ENCODE measurements at places on chromosomes 2 and 18.

GRCh38 chr2:45836740-45837139 lies 185.3 kb downstream of the PRKCE start:
- no peak for DNase-seq

GRCh38 chr2:3768960-3769765 lies 65.8 kb downstream of the DCDC2C start:
- DNase-seq: no peak

- no peak for DNase-seq
Measured at GRCh38 chr2:238868616-238869292, 20.9 kb downstream of the TWIST2 start.

DNA sequence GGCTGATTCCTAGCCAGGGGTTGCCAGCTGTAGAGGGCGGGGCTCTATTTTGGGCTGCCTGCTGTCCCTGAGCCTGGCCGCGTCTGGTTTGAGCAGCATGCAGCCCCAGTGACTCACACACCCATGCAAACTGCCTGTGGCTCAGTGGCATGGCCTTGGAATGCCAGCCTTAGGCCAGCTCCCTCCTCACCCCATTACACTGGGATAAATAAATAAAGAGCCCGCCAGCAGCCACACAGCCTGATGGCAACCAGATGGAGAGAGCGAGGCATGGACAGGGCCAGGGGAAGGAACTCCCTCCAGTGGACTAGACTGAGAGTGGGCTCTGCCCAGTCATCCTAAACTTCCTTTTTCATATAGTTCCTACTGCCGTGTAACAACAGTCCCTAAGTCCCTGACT lies 18.3 kb downstream of the NHEJ1 start:
- DNase-seq: no peak

DNA sequence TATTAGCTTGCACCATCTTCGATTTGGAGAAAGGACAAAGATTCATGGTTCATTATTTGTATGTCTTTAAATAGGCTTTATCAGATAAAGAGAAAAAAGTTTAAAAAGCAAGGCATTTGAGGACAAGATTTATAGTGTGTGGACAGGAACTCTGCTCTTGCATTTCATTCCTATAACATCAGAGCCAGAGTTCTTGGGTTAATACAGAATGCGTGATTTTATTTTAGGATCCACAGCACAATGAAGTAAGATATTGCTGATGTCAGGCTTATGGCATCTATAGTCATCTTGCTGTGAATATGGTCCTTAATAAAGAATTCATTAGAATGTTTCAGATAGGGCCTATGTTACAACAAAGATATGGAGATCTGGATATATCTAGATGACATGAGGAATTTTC lies 19.7 kb downstream of the RASGRP3 start:
- DNase-seq: no peak

DNA sequence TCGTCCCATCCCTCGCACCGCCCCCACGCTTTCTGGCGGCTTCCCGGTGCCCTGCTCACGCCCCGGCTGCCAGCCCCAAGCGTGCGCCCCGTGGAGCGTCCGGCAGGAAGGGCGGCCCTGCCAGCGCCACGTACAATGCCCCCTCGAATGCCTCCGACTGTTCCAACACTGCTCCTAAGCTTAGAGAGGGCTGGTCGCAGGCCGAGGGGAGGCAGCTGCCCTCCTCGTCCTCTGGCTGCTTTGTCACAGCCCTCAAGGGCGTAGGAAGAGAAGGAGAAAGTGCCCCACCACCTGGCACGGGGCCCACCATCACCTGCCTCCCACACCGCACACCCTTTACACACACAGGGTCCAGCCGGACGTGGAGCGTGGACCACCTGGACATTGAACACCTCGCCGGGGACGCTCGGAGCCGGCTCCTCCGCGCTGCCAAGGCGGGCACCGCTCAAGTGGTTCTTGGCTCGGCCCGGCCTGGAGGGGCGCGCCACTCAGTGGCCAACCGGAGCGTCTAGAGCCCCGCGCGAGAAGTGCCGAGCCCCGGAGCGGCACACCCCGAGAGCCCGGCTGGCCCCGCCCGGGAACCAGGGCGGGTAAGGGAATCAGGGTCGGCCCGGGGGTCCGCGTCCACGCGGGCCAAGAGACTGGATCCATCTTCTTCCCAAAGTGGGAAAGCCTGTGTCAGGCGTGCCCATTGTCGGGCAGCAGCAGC lies 830 bp downstream of the DNER start:
- peak; percentile 6 for DNase-seq

DNA sequence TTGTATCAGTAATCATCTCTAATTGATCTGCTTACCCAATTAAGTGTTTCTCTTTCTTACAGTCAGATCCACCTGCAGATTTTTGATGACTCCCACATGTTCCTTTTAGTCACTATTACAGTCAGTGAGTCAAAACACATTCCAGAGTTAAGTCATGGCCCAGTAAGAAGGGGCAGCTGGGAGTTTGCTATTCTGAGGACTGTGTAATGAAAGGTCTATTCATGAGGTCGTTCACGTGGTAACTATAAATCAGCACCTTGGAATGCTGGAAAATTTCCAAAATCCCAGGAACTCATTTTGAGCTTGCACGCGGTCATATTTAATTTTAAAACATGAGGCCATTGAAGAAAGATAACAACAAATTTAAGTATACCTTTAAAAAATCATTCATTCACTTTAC lies 252.5 kb downstream of the XIRP2 start:
- no peak for DNase-seq

GRCh38 chr18:70421471-70422390 lies 132.9 kb downstream of the SOCS6 start:
- DNase-seq: peak; percentile 3

DNA sequence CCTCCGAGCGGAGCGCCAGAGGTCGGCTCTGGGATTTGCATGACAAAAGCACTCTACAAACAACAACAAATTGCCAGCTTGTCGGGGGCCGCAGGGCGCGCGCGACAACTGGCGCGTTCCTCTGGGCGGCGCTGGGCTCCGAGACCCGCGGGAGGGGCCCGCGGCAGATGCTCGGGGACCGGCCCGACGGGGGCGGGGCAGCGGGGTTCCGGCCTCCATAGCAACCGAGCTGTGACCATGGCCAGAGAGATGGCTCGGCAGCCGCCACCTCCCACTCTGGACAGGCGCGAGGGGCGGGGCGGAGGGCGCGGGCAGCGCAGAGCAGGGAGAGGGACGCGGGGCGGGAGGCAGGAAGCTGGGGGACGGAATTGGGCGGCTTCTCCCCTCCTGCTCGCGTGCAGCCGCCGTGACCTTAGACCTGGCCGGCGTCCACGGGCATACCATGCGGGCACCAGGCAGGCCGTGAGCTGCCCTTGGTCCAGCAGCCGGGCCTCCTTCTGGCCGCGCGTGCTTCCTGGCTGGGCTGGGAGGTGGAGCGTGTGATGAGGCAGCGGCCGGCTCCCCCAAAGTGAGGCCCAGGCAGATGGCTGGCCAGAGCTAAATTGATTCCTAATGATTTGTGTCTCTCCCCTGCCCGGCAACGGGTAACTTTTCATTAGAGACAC lies 171.5 kb downstream of the CELF4 start:
- no peak for DNase-seq

GRCh38 chr2:164066095-164066494 lies 330.3 kb upstream of the FIGN start:
- DNase-seq: no peak

Measured in hematopoietic multipotent progenitor cell treated with erythropoietin and hydrocortisone succinate and interleukin-3 and kit ligand, for 8 days (in vitro differentiated cells).